ENCODE measurements at places on chromosomes 13 and 19. TPM values are rescaled to one million over a fixed set of nuclear protein-coding genes. Genes with fewer than 3 reads are reported as not detected.

Gene NECTIN2
- 72.9 TPM for total RNA-seq

- no peak overlapping the region for H3K27ac ChIP-seq
- H3K4me1 ChIP-seq = no peaks in the 10 kb centered on the region
- no peaks in the 10 kb centered on the region for H3K27me3 ChIP-seq
- H3K36me3 ChIP-seq = no peaks in the 10 kb centered on the region
- DNase-seq = no peak
- H3K4me3 ChIP-seq = no peak overlapping the region
These were observed 175.8 kb downstream of the DCT start for GRCh38 chr13:94303644-94304174.

Gene HPN
- not detected for total RNA-seq

- H3K27me3 ChIP-seq = no peaks in the 10 kb centered on the region
- no peak for DNase-seq
- H3K27ac ChIP-seq = peak overlapping the region; percentile 23
These were observed 13.4 kb downstream of the RUBCNL start for GRCh38 chr13:46373623-46374022.

GRCh38 chr19:41296433-41296871 is 13.5 kb upstream of the CCDC97 start:
- H3K4me3 ChIP-seq = no peak overlapping the region
- H3K36me3 ChIP-seq = peaks cover 60% of the 10 kb centered on the region
- peaks cover 49% of the 10 kb centered on the region for H3K4me1 ChIP-seq
- H3K27me3 ChIP-seq = no peaks in the 10 kb centered on the region
- DNase-seq = no peak

Gene IGFL3
- total RNA-seq = not detected

Gene LRRC25
- 3.9 TPM for total RNA-seq

GRCh38 chr13:62302341-62302740 is 886.7 kb upstream of the PCDH20 start:
- no peaks in the 10 kb centered on the region for H3K36me3 ChIP-seq
- H3K27me3 ChIP-seq = no peaks in the 10 kb centered on the region
- H3K4me3 ChIP-seq = no peak overlapping the region
- DNase-seq = no peak
- H3K4me1 ChIP-seq = no peaks in the 10 kb centered on the region
- no peak overlapping the region for H3K27ac ChIP-seq

- H3K27ac ChIP-seq = no peak overlapping the region
- DNase-seq = no peak
- peaks cover 2% of the 10 kb centered on the region for H3K4me1 ChIP-seq
- H3K27me3 ChIP-seq = no peaks in the 10 kb centered on the region
- H3K4me3 ChIP-seq = no peak overlapping the region
These were observed 350.0 kb downstream of the DNAJC15 start for GRCh38 chr13:43373400-43373799.

GRCh38 chr19:54470991-54471782 is 1.9 kb downstream of the CDC42EP5 start:
- H3K36me3 ChIP-seq = no peaks in the 10 kb centered on the region
- H3K27ac ChIP-seq = peak overlapping the region; percentile 64
- peak overlapping the region; percentile 61 for H3K4me3 ChIP-seq
- H3K27me3 ChIP-seq = no peaks in the 10 kb centered on the region
- DNase-seq = no peak

DNA sequence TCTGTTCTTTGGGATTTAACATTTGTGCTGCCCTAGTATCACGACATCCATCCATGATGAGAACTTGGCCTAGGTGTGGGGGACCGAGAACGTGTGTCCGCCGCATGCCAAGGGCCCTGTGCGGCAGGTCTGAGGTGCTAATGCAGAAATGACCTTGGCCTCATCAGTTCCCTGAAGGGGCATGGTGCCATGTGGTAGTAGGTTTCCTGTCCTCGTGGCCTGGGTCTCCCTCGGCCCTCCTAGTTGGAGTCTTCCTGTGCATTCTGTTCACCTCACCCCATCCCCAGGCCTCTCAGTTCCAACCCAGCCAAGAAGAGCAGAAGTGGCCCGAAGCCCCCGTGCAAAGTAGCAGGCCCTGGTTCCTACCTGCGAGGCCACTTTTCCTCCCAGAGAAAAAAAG is 59.8 kb downstream of the GGACT start:
- H3K4me1 ChIP-seq = peaks cover 9% of the 10 kb centered on the region
- no peak overlapping the region for H3K4me3 ChIP-seq
- DNase-seq = no peak

DNA sequence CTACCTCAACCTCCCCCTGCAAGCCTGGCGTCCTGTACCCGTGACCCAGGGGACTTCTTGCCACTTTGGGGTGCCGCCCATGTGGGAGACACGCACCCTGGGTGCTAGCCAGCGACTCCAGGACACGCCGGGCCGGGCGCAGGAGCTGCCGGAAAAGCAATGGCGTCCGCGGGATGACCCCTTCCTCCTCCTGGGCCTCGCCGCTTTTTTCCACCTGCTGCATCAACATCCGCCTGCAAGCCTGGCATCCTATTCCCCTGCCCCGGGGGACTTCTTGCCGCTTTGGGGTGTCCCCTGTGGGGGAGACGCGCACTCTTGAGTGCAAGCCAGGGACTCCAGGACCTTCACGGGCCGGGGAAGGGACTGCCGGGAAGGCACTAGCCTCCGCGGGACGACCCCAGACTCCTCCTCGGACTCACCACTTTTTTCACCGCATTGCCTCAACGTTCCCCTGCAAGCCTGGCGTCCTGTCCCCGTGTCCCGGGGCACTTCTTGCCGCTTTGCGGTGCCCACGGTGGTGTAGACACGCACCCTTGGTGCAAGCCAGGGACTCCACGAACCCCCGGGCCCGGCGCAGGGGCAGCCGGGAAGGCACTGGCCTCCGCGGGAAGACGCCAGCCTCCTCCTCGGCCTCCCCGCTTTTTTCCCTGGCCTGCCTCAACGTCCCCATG is 237.8 kb downstream of the TUBA3C start:
- H3K27me3 ChIP-seq = no peaks in the 10 kb centered on the region
- no peak overlapping the region for H3K27ac ChIP-seq
- H3K4me3 ChIP-seq = no peak overlapping the region
- no peaks in the 10 kb centered on the region for H3K36me3 ChIP-seq

- no peak overlapping the region for H3K27ac ChIP-seq
- DNase-seq = no peak
- no peaks in the 10 kb centered on the region for H3K4me1 ChIP-seq
- no peaks in the 10 kb centered on the region for H3K36me3 ChIP-seq
These were observed 16.8 kb downstream of the ADGRE2 start for GRCh38 chr19:14761607-14762006.

DNA sequence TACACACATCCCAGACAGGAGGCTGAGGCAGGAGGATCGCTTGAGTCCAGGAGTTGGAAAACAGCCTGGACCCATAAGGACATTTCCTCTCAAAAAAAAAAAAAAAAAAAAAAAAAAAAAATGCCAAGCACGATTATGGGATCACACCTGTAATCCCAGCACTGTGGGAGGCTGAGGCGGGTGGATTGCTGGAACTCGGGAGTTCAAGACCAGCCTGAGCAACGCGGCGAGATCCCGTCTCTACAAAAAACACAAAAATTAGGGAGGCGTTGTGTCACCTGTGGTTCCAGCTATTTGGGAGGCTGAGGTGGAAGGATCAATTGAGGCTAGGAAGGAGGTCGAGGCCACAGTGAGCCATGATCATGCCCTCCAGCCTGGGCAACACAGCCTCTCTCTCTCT is 973 bp upstream of the OCEL1 start:
- H3K4me1 ChIP-seq = peaks cover 28% of the 10 kb centered on the region
- peak overlapping the region; percentile 68 for H3K4me3 ChIP-seq
- H3K27me3 ChIP-seq = no peaks in the 10 kb centered on the region
- no peak for DNase-seq
- no peak overlapping the region for H3K27ac ChIP-seq

Gene SHANK1
- total RNA-seq = 0.98 TPM

Gene CEACAM7
- 3.4 TPM for total RNA-seq

DNA sequence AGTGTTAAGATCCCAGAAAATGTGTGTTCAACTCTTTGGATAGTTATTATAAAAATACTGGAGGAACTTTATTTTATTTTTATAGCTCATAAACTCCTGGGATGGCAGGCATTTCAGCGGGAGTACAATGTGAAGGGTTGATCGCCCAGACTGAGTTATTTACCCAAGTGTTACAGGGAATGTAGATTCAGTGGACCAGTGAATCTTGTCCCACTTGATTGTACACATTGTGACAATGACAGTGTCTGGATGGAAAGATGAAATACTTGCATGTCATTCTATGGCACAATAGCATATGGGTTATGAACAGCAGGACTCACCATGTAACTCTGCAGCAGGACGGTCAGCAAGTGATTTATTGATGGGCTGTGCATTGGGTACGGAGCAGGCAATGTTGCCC is 20.3 kb downstream of the OLFM4 start:
- H3K27me3 ChIP-seq = no peaks in the 10 kb centered on the region
- no peaks in the 10 kb centered on the region for H3K36me3 ChIP-seq
- H3K4me1 ChIP-seq = peaks cover 21% of the 10 kb centered on the region

Gene LRRC8E
- total RNA-seq = 6.6 TPM

DNA sequence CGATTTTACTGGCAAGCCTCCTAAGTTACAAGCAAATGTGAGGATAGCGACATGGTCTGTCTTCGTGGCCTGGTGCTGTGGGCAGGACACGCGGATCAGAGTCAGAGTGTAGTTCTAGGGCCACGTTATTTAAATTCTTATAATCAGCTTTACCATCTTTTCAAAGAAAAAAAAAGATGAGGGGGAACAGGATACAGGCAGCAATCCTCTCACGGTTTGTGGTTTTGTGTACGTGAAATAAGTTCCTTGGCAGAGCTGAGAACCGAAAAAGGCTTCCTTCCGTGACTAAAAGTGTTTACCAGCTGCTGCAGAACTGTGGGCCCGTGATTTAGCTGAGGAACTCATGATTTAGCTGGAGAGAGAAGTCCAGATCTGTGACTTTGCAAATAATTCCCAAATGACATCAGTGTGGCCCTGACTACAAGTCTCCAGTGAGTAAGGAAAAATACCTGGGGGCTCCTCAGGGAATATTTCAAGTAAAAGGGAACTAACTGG is 27.2 kb downstream of the RCBTB2 start:
- H3K4me3 ChIP-seq = no peak overlapping the region
- H3K4me1 ChIP-seq = peaks cover 53% of the 10 kb centered on the region
- H3K36me3 ChIP-seq = no peaks in the 10 kb centered on the region
- H3K27ac ChIP-seq = peak overlapping the region; percentile 84

Gene HNRNPUL1
- total RNA-seq = 116 TPM

DNA sequence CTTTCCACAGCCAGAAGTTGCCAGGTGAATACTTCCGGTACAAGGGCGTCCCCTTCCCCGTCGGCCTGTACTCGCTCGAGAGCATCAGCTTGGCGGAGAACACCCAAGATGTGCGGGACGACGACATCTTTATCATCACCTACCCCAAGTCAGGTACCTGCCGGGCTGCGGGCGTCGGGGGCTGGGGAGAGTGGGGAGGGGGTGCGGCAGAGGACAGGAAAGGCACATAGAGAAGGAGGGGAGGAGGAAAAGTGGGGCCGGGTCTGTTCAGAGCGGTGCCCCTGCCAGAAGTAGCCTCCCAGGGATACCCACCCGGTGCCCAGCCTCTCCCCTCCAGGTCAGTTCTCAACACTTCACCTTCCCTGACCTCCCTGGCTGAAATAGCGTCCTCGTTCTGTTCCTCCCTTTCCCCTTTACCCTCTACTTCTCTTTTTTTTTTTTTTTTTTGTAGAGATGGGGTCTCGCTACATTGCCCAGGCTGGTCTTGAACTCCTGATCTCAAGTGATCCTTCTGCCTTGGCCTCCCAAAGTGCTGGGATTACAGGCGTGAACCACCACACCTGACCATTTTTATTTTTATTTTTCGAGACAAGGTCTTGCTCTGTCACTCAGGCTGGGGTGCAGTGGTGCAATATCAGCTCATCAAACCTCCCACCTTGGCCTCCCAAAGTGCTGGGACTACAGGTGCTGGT is 24.1 kb downstream of the SULT2B1 start:
- no peak overlapping the region for H3K27ac ChIP-seq
- no peaks in the 10 kb centered on the region for H3K27me3 ChIP-seq
- H3K36me3 ChIP-seq = no peaks in the 10 kb centered on the region
- H3K4me1 ChIP-seq = no peaks in the 10 kb centered on the region

DNA sequence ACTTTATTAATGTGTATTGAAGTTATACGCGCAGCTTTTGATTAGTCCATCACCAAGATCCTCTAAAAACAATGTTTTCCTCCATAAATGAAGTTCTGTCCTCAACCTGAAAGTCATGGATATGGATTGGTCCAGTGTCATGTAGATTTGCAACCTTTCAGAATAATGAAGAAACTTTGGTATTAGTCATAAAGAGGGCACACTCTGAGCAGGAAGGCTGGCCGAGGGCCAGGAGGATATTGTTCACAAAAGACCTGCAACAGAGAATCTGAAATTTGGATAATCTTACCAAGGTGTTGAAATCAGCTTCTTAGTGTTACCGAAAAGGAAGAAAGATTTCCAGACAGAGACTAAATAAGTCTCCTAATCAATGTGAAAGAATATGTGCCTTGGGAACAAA is 20.7 kb downstream of the CLDN10 start:
- no peak for DNase-seq
- H3K4me3 ChIP-seq = no peak overlapping the region
- no peaks in the 10 kb centered on the region for H3K4me1 ChIP-seq
- H3K27ac ChIP-seq = no peak overlapping the region
- H3K36me3 ChIP-seq = no peaks in the 10 kb centered on the region
- H3K27me3 ChIP-seq = no peaks in the 10 kb centered on the region

- peak overlapping the region; percentile 34 for H3K4me3 ChIP-seq
- no peak for DNase-seq
- H3K36me3 ChIP-seq = no peaks in the 10 kb centered on the region
These were observed 1.0 kb downstream of the GRIK5 start for GRCh38 chr19:42068756-42069571.

- peak within 1 kb of the TSS; percentile 96 for H3K27ac ChIP-seq
- peaks cover 14% of the 10 kb centered on the region for H3K36me3 ChIP-seq
- H3K4me3 ChIP-seq = peak within 1 kb of the TSS; percentile 81
- peaks cover 31% of the 10 kb centered on the region for H3K4me1 ChIP-seq
These were observed at the start of gene MBOAT7 for GRCh38 chr19:54189145-54189734. TSS of gene MBOAT7 (minus strand) at chr19:54189580. CDS start at chr19:54188508, 1,072 bp downstream.

GRCh38 chr19:12947702-12948611 is 2.3 kb downstream of the RAD23A start:
- H3K27me3 ChIP-seq = no peaks in the 10 kb centered on the region
- no peak overlapping the region for H3K27ac ChIP-seq
- DNase-seq = no peak
- no peaks in the 10 kb centered on the region for H3K36me3 ChIP-seq
- peaks cover 58% of the 10 kb centered on the region for H3K4me1 ChIP-seq
- H3K4me3 ChIP-seq = no peak overlapping the region

GRCh38 chr19:11151181-11151580 is 4.4 kb downstream of the SPC24 start:
- H3K36me3 ChIP-seq = no peaks in the 10 kb centered on the region
- H3K4me1 ChIP-seq = peaks cover 43% of the 10 kb centered on the region
- no peak overlapping the region for H3K4me3 ChIP-seq

All from vagina (tissue), 2 donors.